Esophagus squamous epithelium (tissue), 5 donors: ENCODE measurements at places on chromosomes 6 and 20. TPM values are rescaled to one million over a fixed set of nuclear protein-coding genes. Genes with fewer than 3 reads are reported as not detected.

DNA sequence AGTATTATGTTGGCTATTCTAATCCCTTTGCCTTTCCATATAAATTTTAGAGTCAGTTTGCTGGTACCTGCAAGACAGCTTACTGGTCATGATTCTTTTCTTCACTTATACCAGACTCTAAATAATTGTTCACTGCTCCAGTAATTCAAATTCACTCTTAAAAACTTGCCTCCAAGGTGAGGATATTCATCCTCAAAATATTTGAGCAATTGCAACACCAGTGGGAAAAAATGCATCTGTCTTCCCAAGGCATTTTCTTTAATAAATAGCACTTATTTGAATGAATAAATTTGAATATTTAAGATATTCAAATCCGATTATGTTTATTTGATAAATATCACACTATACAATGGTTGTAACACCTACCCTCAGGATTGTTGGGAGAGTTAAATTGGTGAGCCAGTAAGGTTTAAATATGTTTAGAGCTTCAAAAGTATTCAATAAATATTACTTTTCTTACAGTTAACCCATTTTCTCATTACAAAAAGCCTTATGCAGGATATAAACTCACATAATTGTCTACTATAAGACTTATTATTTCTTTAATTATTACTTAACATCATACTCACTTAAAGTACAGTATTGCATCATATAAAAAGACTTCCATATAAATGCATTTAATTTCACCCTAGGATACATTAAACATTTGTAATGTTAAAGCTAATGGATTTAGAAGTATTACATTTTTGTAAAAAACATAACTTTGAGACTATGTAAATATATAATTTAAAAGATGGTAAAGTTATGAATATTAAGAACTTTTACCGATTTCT is 285.6 kb downstream of the SAMD5 start:
- no peak overlapping the region for H3K4me3 ChIP-seq
- H3K27ac ChIP-seq = no peak overlapping the region
- no peaks in the 10 kb centered on the region for H3K27me3 ChIP-seq
- H3K4me1 ChIP-seq = no peaks in the 10 kb centered on the region
- DNase-seq = no peak
- no peaks in the 10 kb centered on the region for H3K36me3 ChIP-seq

Gene WFDC12
- 0.64 TPM for total RNA-seq

DNA sequence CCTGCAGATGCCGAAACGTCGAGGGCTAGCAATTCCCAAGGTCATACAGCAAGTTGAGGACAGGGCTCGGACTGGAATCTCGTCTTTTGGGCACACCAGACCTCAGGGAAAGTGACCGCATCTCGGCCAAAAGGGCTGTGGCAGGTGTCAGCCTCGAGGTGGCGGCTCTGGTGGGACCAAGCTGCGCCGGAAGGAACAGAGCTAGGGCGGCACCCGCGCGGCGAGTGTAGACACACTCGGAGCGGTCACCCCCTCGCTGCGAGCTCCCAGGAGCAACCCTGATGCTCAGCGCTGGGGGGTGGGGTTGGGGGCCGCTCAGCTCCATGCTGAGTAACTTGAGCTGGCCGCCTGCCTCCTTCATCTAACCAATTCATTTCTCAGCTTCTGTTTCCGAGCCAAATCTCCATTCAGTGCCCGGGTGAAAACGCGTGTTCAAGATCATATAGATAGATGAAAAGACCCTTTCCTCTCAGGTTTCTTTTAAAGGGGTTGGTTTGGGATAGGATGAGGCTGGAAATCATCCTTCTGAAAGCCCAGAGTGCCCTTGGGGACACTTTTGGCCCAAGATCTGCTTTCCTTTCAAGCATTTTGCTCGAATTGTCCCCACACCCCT is 2.2 kb upstream of the TUBB2B start:
- no peak overlapping the region for H3K4me3 ChIP-seq
- H3K4me1 ChIP-seq = peaks cover 48% of the 10 kb centered on the region
- no peak for DNase-seq
- H3K27ac ChIP-seq = no peak overlapping the region

Gene CFB
- total RNA-seq = 81.1 TPM

GRCh38 chr6:78868116-78868515 is 765 bp downstream of the IRAK1BP1 start:
- H3K27me3 ChIP-seq = no peaks in the 10 kb centered on the region
- DNase-seq = no peak
- no peaks in the 10 kb centered on the region for H3K4me1 ChIP-seq
- H3K27ac ChIP-seq = peak overlapping the region; percentile 80

- H3K4me3 ChIP-seq = no peak overlapping the region
- no peak overlapping the region for H3K27ac ChIP-seq
- H3K36me3 ChIP-seq = no peaks in the 10 kb centered on the region
- no peaks in the 10 kb centered on the region for H3K4me1 ChIP-seq
Measured at GRCh38 chr6:112833581-112834131, 486.5 kb downstream of the RFPL4B start.

DNA sequence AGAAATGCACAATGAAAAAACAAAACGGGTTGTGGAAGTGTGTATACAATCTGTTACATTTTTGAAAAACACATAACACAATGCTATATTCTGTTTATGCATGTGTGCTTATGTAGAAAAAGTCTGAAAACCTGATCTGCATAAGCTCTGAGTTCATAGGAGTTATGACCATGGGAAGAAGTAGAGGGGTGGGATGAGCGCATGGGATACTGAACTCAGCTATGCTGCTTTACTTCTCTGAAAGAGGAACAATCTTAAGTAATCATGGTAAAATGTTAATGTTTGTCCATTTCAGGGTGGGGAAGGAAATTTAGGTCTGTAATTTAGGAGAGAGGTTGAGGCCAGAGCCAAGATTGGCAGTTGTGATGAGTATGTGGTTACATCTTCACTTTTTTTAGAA is 126.8 kb downstream of the MTHFD1L start:
- H3K36me3 ChIP-seq = no peaks in the 10 kb centered on the region
- no peaks in the 10 kb centered on the region for H3K4me1 ChIP-seq
- no peak overlapping the region for H3K4me3 ChIP-seq
- H3K27me3 ChIP-seq = no peaks in the 10 kb centered on the region
- DNase-seq = no peak
- H3K27ac ChIP-seq = no peak overlapping the region

- no peaks in the 10 kb centered on the region for H3K36me3 ChIP-seq
- no peaks in the 10 kb centered on the region for H3K27me3 ChIP-seq
- no peak overlapping the region for H3K27ac ChIP-seq
- DNase-seq = no peak
Measured at GRCh38 chr6:56475736-56476457, 166.8 kb downstream of the DST start.

- peaks cover 5% of the 10 kb centered on the region for H3K4me1 ChIP-seq
- peaks cover 3% of the 10 kb centered on the region for H3K36me3 ChIP-seq
- no peak overlapping the region for H3K27ac ChIP-seq
- DNase-seq = no peak
- H3K27me3 ChIP-seq = no peaks in the 10 kb centered on the region
Measured at GRCh38 chr6:142318714-142319113, 16.9 kb downstream of the ADGRG6 start.

- no peaks in the 10 kb centered on the region for H3K36me3 ChIP-seq
- H3K4me1 ChIP-seq = no peaks in the 10 kb centered on the region
- no peak overlapping the region for H3K4me3 ChIP-seq
- no peak for DNase-seq
Measured at GRCh38 chr6:33183071-33183683, 9.1 kb downstream of the COL11A2 start.

DNA sequence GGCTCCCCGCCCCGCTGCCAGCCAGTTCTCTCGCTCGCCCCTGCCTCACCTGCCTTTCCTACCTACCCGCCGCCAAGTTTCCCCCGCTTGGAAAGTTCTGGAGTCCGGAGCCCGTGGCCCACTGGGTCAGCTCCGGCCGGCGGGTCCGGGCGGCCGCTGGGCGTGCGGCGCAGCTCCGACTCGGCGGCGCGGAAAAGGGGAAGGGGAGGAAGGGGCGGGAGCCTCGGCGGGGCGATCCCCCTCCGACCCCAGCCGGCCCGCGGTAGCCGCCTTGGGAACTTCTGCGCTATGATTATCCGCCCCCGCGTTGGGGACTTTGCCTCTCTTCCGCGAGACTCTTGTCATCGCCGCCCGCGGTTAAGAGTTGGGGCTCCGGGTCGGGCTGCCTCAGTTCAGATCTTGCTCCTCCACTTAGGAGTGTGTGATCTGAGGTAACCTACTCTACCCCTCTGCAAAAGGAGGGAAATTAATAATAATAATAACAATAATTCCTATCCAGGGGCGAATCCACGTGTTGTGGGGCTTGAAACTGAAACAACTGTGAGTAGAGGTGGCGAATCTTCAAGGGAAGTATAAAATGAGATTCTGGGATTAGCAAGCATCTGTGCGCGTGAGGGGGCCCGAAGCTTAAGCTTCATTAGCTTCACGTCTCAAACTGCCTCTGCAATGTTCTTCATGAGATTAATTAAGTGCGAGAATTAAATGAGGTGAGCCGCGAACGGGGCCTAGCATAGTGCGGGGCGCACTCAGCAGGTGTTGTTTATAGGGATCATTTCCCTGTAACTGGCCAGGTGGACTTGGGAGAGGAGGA is 30.8 kb downstream of the SF3B5 start:
- no peaks in the 10 kb centered on the region for H3K36me3 ChIP-seq
- no peak for DNase-seq
- H3K27me3 ChIP-seq = no peaks in the 10 kb centered on the region

- H3K27me3 ChIP-seq = no peaks in the 10 kb centered on the region
- H3K36me3 ChIP-seq = no peaks in the 10 kb centered on the region
- DNase-seq = no peak
- no peak overlapping the region for H3K27ac ChIP-seq
Measured at GRCh38 chr6:141307309-141307998, 825.3 kb upstream of the GJE1 start.

DNA sequence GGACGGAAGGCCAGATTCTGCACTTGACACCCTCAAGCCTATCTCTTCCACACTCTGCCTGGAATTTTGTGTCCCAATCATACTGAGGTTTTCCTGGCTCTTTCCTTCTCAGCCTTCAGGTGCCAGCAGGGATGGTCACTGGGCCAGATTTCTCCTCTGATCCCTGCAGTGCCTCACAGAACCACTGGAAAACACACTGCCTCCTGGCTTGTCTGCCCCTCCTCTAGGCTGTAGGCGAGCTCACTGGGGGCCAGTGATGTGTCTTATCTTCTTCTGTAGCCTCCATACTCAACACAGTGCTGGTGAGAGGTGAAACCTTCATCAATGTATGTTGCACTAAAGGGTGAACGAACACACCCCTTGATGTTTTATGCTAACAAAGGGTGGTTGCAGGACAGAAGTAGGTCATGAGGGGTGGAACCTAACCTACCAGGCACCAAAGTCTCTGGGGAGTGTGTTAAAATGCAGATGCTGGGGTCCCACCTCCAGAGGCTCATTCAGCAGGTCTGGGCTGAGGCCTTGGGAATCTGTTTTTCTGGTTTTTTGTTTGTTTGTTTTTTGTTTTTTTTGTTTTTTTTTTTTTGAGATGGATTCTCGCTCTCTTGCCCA is 80.3 kb downstream of the CDH26 start:
- H3K36me3 ChIP-seq = no peaks in the 10 kb centered on the region
- H3K4me3 ChIP-seq = no peak overlapping the region
- no peak for DNase-seq
- H3K27me3 ChIP-seq = no peaks in the 10 kb centered on the region

DNA sequence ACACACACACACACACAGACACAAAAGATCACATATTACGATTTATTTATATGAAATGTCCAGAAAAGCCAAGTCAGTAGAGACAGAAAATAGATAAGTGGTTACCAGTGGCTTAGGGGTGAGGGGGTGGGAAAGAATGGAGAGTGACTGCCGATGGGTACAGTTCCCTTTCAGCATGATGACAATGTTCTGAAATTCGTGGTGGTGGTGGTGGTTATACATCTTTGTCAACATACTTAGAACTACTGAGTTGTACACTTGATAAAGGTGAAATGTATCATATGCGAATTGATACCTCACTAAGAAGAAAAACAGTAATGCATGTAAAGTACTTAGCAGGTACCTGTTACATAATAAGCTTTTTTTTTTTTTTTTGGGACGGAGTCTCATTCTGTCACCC is 124.3 kb downstream of the SCAF8 start:
- H3K4me3 ChIP-seq = no peak overlapping the region
- no peak overlapping the region for H3K27ac ChIP-seq
- H3K36me3 ChIP-seq = no peaks in the 10 kb centered on the region
- no peaks in the 10 kb centered on the region for H3K27me3 ChIP-seq
- no peak for DNase-seq

DNA sequence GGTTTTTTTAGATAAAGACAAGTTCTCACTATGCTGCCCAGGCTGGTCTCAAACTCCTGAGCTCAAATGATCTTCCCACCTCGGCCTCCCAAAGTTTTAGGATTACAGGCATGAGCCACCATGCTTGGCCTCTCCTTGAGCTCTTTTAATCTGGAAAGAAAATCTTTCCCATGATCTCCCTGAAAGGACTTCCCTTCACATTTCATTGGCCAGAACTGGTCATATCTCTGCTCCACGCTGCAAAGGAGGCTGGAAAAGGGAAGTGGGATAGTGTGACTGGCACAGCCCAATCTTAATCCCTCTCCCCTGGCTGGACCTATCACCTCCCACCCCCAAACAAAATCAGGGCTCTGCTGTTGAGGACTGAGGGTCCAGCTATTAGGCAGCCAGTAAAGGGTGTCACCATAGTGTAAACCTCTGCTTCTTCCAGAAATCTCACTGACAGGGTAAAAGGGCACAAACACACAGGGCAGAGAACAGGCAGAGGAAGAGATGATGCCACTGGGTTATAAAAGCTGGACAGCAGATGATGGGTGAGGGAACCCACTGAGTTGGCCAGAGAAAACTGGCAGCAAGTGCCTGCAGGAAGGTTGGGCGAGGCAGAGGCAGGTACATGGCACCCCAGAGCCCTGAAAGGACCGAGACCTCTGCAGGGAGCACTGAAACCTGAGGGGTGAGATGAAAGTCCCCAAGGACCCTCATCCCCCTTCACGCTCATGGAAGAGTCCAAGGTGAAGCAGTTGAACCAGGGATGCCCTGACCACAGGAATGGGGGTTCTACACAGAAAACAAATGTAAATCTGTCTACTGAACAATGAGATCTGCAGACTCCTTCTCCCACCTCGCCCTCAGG is 83.1 kb upstream of the PTPN1 start:
- H3K27ac ChIP-seq = peak overlapping the region; percentile 60
- DNase-seq = no peak
- no peak overlapping the region for H3K4me3 ChIP-seq
- no peaks in the 10 kb centered on the region for H3K27me3 ChIP-seq
- no peaks in the 10 kb centered on the region for H3K36me3 ChIP-seq

DNA sequence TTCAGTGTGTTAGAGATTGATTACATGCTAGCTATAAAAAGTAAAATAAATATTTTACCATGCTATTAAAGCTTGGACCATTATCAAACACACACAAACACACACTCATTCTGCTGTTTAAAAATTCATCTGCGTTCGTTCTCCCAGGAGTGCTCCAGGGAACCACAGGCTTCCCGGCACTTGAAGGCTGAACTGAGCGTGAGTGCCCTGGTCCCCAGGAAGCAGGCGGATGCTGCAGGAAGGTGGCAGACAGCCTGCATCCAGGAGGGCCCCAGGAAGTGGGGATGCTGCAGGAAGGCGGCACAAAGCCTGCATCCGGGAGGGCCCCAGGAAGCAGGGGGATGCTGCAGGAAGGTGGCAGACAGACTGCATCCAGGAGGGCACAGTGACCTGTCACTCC is 147.2 kb upstream of the SNX9 start:
- no peak for DNase-seq
- no peak overlapping the region for H3K27ac ChIP-seq
- no peaks in the 10 kb centered on the region for H3K27me3 ChIP-seq
- H3K4me1 ChIP-seq = no peaks in the 10 kb centered on the region

Gene PRKN
- 0.99 TPM for total RNA-seq

Gene RHAG
- total RNA-seq = not detected
